ENCODE measurements at places on chromosomes 1 and 21.

- no peak for DNase-seq
Observed at GRCh38 chr1:203572134-203572625, 54.5 kb upstream of the ATP2B4 start.

- no peak for DNase-seq
Observed at GRCh38 chr1:58841455-58841854, 57.6 kb upstream of the JUN start.

- no peak for DNase-seq
Observed at GRCh38 chr1:200072636-200073285, 45.3 kb downstream of the NR5A2 start.

DNA sequence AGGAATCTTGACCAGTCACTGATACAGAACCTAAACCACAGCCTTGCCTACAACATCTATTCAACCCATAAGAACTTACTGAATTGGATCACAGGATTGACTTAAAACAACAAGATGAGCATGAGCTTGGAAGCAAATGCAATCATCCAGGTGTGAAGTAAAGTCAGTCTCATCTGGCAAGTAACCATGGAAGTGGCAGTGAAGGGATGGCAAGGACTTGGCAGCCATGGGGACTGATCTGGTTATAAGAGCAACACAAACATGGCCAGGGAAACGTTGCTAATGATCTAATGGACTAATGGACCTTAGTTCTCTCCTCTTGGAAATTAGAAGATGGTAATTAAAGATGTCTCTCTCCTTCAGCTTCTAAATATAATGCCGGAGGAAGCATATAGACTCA lies 133.1 kb downstream of the VAV3 start:
- no peak for DNase-seq

DNA sequence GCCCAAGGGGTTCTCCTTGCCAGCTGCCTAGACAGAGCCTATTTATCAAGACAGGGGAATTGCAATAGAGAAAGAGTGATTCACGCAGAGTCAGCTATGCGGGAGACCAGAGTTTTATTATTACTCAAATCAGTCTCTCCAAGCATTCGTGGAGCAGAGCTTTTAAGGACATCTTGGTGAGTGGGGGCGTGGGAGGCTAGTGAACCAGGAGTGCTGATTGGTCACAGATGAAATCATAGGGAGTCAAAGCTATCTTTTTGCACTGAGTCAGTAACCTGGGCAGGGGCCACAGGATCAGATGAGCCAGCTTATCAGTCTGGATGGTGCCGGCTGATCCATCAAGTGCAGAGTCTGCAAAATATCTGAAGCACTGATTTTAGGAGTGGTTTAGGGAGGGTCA lies 64.8 kb upstream of the MRPS6 start:
- no peak for DNase-seq

GRCh38 chr1:27572019-27572678 lies 31.8 kb downstream of the AHDC1 start:
- no peak for DNase-seq

- DNase-seq = no peak
Observed at GRCh38 chr1:154863315-154864174, 6.5 kb downstream of the KCNN3 start.
